ENCODE measurements at places on chromosomes 5 and 9.

DNA sequence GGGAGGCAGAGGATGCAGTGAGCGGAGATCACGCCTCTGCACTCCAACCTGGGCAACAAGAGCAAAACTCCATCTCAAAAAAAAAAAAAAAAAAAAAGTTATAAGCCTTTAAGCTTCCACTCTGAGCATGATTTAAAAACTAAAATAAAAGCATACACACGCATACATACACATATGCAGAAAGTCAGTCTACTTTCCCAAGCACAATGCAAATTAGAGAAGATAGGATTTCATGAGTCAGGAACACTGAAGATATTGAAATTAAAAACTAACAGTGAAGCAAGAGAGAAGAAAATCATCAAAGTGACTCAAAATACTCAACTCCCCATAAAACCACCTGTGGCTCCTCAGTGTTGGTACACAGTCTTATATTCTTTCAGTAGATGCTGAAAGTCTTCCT lies 1009.5 kb upstream of the WWC1 start:
- no peak for DNase-seq

DNA sequence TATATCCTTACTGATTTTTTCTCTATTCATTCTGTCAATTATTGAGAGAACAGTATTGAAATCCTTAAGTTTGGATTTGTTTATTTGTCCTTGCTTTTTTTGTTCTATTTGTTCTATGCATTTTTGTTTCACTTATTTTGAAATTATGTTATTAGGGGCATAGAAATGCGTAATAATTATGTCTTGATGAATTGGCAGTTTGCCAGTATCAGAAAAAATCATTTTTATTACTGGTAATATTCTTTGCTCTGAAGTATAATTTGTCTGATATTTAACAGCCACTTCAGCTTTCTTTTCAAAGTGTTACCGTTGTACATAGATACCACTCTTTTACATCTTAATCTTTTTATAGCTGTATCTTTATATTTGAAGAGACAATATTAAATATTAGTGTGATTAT lies 2090.9 kb upstream of the WWC1 start:
- no peak for DNase-seq

- DNase-seq: no peak
Observed at GRCh38 chr5:79875230-79875629, 115.8 kb downstream of the MTX3 start.

GRCh38 chr5:59559323-59559722 lies 334.2 kb downstream of the PDE4D start:
- no peak for DNase-seq

- DNase-seq: no peak
Observed at GRCh38 chr5:55924744-55925143, 70.0 kb downstream of the IL6ST start.

DNA sequence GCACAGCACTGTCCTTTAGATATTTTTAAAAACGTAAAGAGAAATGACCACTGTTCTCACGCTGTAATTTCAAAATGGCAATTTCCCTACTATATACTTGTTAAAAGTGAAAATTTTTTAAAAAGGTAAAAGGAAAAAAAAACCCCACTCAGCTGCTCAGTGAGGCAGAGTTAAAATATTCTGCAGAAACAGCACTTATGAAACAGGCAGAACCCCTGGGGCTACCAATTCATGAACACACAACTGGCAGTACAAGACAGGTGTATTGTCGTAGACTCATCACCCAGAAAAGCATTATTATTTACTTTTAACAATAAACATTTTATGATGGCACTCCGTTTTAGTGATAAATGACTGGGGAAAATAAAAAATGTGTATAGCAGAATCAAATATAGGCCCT lies 1.5 kb upstream of the RASGRF2 start:
- no peak for DNase-seq

DNA sequence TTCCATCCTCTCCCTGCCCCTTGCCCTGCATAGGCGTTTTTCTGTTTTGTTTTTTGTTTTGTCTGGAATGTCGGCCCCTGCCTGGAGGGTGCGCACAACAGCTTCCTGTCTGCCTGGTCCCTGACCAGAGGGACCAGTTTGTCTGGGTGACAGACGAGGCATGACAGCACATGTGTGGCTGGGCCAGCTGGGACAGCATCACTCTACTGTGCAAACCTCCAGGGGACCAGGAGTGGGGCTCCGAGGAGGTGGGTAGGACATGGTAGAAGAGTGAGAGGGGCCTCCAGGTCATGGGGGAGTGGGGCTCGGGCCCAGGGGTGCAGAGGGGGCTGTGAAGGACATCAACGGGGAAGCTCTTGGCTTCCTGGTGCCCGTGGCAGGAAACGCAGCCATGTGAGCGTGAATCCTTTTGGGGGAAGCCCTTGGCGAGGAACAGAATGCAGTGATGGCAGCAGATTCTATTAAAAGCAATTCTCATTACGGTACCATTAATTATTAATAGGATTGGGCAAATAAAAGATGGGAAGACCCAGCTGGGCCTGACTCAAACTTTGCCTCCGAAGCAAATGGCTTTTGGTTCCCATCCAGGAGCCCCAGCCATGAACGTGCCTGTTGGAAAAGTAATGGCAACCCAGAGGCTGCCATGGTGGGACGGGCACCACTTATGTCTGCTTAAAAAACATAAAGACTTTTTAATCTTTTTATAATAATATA lies 184.4 kb upstream of the IER5L start:
- no peak for DNase-seq

DNA sequence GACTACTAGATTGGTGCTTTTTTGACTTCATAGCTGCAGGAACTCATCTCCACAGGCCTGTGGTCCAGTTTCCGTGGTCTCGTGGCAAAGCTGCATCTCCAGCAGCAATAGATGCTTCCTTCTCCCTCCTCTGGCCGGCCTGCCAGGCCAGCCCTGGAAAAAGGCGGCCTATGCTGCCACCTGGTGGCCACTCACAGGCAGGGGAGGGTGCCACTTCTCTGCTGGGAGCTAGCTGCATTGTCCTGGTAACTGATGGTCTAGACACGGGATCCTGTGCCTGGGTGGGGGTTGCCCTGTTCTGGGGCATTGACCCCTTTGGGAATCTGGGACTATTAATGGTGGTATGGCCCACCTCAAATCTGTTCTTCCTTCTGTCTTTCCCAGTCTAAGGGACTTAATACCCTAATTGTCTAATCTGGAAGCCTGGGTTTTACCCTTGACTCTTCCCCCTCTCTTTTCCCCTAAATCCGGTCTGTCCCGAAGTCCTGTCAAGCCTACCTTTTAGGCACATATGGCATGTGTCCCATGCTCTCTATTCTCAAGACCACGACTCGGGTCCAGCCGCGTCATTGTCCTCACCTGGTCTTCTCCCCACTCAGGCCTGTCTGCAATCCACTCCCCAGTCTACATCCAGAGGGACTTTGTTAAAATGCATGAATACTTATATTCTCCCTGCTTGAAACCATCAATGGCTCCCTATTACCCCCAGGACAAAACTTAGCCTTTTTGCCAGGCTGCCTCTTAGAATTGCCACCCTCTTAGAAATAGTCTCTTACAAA lies 20.1 kb upstream of the PTGS1 start:
- DNase-seq: peak; percentile 66

GRCh38 chr9:105832096-105832710 lies 137.9 kb downstream of the TMEM38B start:
- no peak for DNase-seq

DNA sequence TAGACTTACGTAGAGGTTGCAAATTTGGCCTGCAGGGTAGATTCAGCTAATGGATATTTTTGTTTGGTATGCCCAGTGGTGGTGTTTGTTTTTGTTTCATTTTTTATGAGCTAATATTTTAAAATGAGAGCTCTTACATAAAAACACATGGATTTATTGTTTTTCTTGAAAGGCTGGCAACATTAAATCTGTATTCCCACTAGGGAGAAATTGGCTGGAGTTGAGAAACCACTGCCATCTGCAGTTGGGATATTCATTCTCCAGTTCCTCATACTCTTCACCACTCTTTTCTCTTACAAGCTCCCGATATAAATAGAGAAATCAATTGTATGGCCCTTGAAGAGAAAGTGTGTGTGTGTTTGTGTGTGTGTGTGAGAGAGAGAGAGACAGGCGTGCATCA lies 143.3 kb downstream of the ALDH1A1 start:
- DNase-seq: no peak

GRCh38 chr9:100587375-100587774 lies 9.5 kb downstream of the CAVIN4 start:
- no peak for DNase-seq

- DNase-seq: no peak
Observed at GRCh38 chr5:126914801-126915436, 115.4 kb downstream of the MARCHF3 start.

GRCh38 chr9:33017283-33018041 lies 7.6 kb upstream of the DNAJA1 start:
- DNase-seq: no peak

DNA sequence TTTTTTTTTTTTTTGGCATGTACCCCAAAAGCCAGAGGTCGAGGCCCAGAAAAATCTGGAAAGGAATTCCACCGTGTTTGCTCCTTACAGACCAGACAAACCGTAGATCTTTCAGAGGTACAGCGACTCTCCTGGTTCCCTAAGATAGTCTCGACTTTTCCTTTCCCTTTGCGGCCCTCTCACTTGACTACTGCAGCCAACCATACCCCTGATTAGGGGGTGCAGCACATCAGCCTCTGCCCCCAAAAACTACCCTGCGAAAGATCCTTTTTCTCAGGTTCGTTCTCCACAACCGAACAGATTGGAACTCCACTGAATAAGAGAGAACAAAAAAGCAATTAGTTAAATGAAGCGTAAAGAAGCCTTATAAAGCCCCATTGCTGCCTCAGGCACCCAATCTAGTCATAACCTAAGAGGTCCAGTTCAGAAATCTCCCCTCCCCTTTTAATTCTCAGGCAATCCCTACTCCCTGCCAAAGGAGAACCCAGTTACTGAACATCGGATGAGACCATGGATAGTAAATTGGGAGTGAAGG lies 379 bp upstream of the TICAM2 start:
- DNase-seq: no peak

DNA sequence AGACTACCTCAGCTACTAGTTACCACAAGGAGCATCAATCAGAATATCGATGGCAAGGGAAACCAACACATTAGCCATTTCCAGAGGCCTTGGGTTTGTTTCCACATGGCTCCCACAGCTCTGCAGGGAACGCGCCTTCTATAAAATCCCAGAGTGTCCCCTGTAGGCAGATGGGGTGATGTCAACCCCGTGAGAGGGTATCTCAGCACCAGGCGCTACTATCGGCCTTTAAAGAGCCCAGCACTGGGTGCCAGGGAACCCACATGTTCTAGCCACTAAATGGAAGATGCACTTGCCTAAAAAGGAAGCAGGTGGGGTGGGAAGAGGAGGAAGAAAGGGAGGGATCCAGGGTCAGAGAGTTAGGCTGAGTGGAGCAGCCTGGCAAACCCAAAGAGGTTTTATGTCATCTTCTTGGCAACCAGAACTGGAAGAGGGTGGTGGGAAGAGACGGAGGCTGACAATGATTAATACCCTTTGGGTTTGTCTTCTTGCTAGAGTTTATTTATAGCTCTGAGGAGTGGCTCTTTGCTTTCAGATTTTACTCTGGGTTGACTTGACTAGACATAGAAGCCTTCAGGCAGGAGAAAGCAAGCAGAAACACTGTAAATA lies 19.9 kb downstream of the MACROH2A1 start:
- DNase-seq: no peak

- DNase-seq: no peak
Observed at GRCh38 chr9:129330711-129331492, 152.8 kb upstream of the IER5L start.

- no peak for DNase-seq
Observed at GRCh38 chr9:19294219-19294618, 63.7 kb downstream of the DENND4C start.

DNA sequence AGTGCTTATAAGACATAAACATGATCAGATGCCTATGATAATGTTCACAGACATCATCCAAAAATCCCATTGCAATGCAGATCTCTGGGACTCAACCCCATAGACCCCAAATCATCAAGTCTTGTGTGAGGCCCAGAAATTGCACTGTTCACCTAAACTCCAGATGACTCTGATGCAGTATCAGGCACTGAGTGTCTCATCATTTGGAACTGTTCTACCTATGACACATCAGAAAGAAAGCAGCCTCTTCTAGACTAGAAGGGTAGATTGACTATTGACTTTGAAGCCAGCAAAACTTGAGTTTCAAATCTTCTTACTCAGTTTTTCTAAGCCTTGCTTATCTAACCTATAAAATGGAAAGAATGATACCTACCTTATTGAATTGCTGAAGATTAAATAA lies 58.7 kb upstream of the PAPPA start:
- no peak for DNase-seq

DNA sequence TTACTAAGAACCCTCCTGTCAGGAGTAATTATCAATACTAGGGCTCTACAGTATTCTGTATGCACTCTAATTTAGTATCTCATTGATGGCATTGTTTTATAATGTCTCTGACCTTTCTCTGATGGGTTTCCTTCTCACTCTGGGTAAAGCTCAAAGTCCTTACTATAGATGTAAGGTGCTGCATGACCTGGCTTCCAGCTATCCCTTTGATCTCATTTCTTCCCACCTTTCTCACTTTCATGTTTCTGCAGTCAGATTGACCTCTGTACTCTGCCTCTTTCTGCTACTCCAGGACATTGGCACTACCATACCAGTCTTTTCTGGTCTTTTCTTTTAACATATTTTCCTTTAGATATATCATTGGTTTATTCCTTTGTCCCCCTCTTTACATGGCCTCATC lies 2332.8 kb upstream of the C9orf72 start:
- no peak for DNase-seq

GRCh38 chr5:158064334-158065123 lies 205.6 kb upstream of the CLINT1 start:
- DNase-seq: no peak

DNA sequence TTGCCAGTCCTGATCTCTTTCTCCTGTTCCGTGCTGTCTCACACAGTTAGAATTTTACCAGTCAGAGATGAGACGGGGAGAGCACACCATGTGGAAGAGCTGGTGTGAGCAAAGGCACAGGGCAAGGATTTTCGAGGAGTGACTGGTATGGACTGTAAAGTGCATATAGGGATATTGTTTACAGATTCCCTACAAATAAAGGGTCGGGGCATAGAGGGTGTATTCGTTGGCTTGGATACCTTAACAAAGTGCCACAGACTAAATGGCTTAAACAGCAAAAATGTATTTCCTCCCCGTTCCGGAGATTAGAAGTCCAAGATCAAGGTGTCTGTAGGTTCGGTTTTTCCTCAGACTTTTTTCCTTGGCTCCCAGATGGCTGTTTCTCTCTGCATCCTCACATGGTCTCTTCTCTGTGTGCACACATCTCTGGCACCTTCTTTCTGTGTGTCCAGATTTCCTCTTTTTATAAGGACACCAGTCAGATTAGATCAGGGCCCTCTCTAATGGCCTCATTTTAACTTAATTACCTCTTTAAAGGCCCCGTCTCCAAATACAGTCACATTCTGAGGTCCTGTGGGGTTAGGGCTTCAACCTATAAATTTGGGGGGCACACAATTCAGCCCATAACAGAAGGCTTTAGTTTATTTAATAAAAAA lies 23.4 kb downstream of the CYFIP2 start:
- DNase-seq: no peak

DNA sequence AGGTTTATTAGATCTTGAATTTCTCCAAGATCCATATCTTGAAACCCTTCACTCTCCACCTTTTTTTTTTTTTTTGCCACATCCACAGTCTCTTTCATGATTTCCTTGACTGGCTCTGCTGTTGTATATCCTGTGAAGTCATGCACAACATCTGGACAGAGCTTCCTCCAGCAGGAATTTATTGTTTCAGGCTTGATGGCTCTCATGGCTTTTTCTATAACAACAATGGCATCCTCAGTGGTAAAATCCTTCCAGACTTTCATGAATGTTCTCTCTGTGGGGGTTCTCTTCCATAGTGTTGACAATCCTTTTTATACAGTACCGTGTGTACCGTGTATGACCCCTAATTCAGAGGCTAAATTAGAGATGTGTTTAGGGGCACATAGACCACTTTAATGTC lies 24.0 kb downstream of the RANBP17 start:
- no peak for DNase-seq

Data from large intestine (tissue), 12 donors.